ENCODE measurements at places on chromosomes 6 and 20.

DNA sequence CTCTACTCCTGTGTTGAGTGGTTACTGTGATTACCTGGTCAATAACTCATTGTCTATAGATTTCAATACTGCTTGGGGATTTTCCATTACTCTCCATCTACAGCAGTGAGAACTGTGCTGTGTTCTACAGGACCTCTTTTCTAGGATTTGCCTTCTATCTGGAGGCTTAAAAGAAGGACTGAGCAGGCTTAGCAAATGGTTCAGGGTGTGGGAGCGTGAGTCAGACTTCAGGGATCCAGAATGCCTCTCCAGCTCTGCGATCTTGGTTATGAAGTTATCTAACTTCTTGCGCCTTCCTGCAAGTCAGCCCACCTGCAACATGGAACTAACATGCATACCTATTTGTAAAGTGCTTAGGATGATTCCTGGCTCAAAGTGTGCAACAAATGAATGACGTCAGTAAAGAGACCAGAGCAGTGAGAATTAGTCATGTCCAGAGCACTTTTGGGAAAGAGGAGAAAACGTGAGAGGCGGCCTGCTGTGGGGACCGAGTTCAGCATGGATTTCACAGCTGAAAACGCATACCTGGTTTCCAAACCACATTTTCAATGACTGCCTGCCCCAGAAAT is 610.1 kb upstream of the CDH4 start:
- no peak for DNase-seq

DNA sequence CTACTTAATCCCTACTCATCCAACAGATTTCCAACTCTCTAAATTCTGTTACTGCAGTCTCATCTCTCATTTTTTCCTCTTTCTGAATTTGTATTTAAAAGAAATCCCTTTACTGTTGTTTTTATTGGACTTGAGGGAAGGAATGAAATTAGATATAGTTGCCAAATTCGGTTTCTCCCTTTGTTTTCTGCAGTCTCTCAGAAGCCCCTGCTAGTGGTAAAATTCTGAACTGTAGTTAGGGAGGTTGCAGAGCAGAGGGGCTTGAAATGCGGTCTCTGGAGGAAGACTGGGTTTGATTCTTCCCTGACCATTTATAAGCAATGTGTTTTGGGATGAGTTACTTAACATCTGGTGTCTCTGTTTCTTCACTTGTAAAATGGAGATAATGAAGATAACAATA is 106.3 kb upstream of the TBX18 start:
- no peak for DNase-seq

DNA sequence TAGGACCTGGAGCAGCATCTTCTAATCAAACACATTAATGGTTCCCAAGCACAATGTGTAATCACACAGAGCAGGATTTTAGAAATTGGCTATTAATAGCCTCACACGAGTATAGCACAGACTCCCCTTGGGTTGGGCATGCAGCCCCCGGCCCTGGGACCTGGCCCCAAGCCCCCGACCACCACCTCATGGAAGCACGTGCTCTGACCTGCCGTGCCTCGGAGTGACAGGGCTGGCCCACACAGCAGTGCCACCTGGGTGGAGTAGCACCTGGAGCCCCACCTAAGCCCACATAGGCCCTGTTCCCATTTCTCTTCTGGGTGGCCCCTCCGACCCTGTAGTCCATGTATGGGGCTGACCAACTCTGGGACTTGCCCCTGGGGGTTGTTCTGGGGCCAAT is 171.8 kb downstream of the TTLL2 start:
- DNase-seq, result no peak

DNA sequence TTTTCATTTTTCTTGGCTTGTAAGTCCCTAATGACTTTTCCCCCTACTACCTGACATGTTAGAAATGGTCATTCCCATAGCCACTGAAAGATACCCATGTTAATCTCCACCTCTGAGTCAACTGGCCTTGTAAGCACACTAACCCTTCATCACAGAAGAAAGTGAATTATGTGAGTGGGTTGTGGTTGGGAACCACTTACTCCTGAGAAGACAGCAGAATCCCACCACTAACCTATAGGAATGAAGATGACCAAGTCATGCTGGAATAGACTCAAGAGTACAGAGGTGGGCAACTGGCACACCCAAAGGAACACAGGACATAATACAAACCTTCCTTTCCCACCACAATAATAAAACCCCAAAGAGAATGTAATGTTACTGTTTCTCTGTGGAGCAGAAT is 30.1 kb downstream of the RAMACL start:
- DNase-seq, result no peak

GRCh38 chr6:82906489-82906888 is 159.2 kb downstream of the UBE3D start:
- DNase-seq, result no peak

GRCh38 chr20:22465622-22466446 is 118.5 kb downstream of the FOXA2 start:
- DNase-seq, result peak; percentile 57

GRCh38 chr6:37860226-37860839 is 40.8 kb downstream of the ZFAND3 start:
- no peak for DNase-seq

DNA sequence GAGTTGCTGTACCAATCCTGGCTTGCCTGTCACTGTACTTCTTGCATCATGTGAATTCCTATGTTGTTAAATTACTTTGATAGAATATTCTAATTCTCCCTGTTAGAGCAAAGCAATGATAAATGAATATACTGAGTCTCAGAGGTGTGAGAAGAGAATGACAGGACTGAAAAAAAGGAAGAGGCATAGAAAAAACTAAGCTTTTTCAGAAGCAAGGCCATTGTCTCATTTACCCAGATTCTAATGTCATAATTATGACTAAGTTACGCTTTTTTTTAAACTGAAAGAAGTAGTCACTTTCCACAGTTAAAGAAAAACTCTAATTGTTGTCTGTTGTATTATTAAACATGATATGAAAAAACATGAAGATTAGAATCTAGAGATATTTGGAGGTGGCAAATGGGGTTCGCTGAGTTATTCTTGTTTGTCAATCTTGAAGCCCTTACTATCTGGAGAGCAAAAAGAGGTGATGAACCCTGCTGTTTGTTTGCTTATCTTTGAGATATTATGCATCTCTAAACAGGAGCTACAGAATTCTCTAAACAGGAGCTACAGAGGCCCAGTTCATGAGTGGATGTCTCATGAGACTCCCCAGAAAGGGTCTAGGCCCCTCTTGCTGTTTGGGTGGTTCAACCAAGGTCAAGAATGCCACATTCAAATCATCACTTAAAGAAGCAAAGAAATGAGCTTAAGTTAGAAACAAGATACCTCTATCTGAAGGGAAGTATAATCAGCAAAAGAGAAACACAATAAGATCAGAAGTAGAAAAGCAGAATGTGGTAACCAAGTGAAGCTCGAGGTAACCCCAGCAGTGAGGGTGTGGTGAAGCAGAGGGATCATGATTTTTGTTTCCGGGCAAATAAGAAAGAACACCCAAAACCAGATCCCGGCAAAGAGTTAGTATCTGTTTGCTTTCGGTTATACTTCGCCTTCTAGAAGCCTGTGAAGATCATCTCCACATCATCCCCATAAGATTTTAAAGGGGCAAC is 33.3 kb upstream of the THEMIS start:
- DNase-seq, result no peak

- no peak for DNase-seq
Measured at GRCh38 chr6:109498936-109499335, 15.9 kb upstream of the ZBTB24 start.

DNA sequence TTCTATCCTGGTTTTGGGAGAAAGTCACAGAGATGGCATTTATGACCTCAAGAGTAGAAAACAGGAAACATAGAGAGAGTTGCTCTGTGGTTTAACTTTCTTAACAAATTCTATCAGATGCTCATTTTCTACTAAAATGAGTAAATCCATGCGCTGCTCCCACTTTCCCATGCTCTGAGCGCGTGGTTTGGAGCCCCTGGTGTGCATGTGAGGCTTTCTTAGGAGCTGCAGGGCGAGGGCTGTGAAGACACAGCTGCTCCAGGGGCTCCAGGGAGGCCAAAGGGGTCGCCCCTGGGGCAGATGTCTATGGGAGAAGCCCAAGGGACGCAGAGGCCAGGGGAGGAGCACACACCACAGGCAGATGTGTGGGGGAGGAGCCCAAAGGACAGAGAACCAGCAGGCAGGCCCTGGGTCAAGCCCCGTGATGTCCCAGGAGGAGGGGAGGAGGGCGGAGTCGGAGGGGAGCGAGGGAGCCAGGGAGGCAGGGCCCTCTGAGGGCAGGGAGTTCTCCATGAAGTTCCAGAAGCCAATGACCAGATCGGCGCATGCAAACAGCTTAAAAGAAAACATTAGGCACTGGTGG is 122.9 kb downstream of the IRF4 start:
- DNase-seq, result no peak

- no peak for DNase-seq
Measured at GRCh38 chr6:73768558-73768957, 72.6 kb downstream of the CD109 start.

GRCh38 chr6:4970739-4971395 is 33.0 kb downstream of the RPP40 start:
- DNase-seq, result no peak

GRCh38 chr6:53119349-53119748 is 29.3 kb downstream of the GCM1 start:
- DNase-seq, result peak; percentile 58

DNA sequence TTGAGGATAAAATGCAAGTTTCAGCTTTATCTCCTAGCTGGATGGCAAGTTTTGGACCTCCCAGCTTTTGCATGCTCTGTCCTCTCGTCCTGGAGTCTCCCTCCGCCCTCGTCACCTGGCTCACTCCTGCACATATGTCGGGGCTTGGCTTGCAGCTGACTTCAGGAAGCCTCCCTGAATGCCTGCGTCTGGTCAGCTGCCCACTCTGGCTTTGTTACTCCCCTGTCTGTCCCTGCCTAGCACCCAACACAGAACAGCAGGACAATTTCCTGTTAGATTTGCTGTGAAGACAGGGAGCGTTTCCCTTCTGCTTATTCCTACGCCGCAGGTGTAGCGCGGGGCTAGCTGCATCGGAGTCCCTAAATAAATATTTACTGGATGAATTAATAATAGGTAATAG is 5.4 kb downstream of the JPH2 start:
- peak; percentile 19 for DNase-seq

DNA sequence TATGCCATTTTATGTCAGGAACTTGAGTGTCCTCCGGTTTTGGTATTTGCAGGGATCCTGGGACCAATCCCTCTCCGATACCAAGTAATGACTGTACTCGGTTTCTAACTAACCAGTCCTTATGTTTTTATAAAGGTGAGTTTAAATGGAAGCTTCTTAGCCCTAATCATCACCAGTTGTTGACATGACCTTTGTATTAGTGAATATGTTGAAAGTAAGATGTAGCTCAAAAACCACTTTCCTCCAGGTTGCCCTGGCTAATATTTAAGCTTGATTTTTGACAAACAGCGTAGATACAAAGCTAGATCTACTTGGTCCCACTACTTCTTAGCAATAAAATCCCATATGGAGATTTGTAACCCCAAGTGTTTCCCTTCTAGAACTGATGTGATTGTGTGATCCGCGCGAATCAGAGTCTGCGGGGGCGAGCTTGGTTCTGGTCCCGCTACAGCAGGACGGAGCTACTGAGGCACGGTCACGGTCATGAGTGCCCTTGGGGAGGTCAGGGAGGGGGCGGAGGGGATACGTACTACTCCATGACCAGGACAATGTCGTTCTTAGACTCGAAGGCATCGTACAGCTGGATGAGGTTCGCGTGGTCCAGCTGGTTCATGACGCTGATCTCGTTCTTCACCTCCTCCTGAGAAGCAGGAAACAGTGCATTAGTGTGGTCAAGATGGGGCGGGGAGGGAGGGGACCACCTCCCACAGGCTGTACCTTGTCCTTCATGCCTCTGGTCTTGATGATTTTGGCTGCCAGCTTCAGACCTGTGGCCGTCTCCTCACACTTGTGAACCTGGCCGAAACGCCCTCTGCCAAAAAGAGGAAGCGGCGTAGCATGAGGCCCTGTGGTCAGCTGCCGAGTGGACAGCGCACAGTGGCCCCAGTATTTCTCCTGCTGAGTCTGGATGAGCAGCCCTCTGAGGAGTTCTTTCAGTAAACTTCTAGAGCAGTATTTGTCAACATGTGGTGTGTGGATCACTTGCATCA is 65.7 kb downstream of the MYLK4 start:
- no peak for DNase-seq
